ENCODE measurements at places on chromosomes 3 and 15.

GRCh38 chr15:64931381-64931780 lies 19.7 kb downstream of the ANKDD1A start:
- no peak for DNase-seq

- no peak for DNase-seq
Observed at GRCh38 chr3:144181062-144181461, 209.4 kb downstream of the DIPK2A start.

GRCh38 chr3:78268716-78269668 lies 1229.1 kb downstream of the ROBO2 start:
- no peak for DNase-seq

DNA sequence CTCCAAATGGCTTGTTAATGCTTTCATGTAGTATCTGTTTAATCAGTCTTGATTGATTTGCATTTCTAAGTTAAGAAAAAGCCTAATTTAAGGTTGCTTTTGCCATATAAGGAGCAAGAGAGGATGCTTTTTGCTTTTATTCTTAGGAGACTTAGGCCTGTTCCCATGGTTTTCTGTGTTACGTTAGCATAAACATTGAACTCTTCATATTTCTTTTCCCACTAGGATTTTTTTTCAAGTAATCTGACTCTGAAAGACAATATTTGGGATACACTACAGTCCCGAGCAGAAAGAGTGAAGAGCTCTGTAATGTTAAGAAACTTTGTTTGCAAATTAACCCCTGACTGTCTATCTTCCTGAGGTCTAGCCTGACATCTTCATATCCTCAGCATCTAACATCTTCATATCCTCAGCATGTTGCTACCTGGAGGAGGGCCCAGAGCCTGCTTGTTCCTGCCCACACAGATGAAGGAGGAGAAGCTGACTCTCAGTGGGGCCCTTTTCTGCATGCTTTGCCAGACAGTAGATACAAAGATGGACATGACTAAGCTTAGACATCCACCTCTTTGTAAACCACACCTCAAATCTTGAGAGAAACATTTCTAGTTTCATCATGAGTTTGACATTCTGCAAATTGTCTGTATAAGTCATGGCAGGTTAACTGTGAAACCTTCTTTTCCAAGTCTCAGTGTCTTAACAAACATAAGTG lies 86.2 kb upstream of the COL6A5 start:
- DNase-seq: no peak

DNA sequence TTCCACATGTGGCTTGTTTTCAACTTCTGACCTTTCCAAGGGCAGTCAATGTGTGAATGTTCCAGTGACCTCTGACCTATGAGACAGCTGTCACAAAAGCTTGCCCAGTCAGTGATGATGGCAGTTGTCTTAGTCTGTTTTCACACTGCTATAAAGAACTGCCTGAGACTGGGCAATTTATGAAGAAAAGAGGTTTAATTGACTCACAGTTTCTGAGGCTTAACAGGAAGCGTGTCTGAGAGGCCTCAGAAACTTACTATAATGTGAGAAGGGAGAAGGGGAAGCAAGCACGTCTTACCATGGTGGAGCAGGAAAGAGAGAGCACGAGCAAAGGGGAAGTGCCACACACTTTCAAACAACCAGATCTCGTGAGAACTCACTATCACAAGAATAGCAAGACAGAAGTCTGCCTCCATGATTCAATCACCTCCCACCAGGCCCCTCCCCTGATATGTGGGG lies 95.6 kb downstream of the ECT2 start:
- peak; percentile 44 for DNase-seq

DNA sequence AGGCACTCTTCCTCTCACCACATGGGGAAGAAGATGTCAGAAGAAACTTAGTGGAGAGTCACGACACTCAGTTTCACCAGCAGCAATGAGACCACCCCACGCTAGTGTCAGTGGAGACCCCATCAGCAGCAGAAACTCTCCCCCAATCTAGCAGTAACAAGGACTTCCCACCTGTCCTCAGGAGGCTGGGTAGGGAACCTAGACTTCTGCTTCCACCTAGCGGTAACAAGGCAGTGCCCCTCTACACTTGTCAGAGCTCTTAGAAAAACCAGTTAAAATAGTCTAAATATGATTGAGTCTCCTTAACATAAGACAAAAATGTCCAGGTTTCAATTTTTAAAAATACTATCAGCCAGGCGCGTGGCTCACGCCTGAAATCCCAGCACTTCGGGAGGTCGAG lies 57.3 kb downstream of the TRAT1 start:
- DNase-seq: no peak

- DNase-seq: no peak
Observed at GRCh38 chr3:51591231-51591630, 52.7 kb downstream of the RAD54L2 start.

GRCh38 chr3:45761831-45762230 lies 34.5 kb downstream of the SLC6A20 start:
- DNase-seq: no peak
